CD4-positive, alpha-beta T cell treated with Interferon alpha-2 for 1 hour (primary cell): ENCODE measurements at places on chromosomes 12 and 14.

GRCh38 chr12:117098361-117099217, 627 bp downstream of the TESC start:
- no peak for DNase-seq

DNA sequence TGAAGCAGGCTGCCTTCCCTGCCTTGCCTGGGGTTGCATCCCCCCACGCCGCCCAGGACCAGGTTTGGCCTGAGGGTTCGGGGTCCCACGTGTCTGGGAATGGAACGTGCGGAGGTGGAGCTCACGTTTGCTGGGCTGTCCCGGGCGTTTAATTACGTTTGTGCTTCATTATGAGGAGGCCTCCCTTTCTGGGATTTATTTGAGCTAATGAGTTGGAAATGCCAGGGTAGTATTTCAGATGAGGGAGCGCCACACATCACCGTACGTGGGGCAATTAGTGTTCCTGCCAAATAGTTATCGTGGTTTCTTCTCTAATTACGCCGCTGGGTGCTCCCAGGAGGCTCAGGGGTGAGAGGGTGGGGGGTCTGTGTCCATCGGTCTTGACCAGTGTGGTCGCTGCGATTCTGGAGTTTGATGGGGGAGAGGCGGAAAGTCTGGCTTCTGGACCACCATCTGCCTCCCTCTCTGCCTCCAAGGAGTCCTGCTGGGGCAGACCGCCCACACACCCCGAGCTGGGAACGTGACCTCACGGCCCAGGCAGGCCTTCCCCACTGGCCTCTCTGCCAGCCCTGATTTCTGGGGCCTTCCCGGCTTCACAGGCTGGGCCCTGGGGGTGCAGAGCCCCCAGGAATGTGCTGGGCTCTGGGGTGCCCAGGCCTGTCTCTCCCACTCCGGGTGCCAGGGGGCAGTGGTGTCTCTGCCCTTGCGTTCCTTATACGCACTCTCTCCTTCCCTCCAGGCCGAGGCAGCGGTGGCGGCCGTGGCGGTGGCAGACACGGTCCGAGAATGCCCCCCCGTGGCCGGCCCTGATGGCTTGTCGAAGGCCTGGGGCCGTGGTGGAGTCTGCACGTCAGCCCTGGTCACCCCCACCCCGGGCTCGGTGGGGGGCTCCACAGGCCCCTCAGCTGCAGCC, 18.9 kb downstream of the KIF26A start:
- DNase-seq, result no peak

GRCh38 chr12:42568952-42569915, 20.3 kb downstream of the PRICKLE1 start:
- no peak for DNase-seq

GRCh38 chr12:95790917-95791849, 619 bp upstream of the NTN4 start:
- DNase-seq, result no peak

- no peak for DNase-seq
Observed at GRCh38 chr14:31927348-31927832, 149.7 kb upstream of the ARHGAP5 start.

DNA sequence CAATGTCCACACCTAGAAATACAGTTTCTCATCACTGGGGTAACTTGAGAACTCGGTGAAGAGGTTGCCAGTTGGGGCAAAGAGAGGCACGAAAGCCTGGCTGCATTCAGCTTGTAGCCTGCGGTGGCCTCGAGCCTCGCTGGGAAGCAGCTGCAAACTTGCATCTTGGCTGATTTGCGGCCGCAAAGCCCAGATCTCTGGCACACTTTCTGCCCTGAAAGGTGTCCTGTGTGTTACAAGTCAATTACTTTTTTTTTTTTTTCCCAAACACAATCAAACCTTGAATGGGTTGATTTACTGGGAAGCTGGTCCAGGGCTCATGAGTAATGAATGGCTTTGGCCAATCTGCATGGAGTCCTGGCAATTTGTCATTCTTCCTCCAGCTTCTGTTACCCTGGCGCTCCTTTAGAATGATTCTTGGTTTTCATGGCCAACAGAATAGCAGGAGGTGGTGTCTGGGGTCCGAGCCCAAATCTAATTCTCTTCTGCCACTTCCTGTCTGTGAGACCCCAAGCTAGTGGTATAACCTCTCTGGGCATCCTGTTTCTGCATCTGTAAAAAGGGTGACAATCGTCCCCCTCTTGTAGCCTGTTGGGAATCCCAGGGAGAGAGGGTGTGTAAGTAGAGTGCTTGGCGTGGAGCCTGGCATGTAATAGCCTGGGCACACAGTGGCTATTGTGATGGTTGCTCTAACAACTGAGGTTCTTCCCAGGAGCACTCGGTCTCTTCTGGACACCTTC, 6.7 kb downstream of the BCL7A start:
- no peak for DNase-seq

DNA sequence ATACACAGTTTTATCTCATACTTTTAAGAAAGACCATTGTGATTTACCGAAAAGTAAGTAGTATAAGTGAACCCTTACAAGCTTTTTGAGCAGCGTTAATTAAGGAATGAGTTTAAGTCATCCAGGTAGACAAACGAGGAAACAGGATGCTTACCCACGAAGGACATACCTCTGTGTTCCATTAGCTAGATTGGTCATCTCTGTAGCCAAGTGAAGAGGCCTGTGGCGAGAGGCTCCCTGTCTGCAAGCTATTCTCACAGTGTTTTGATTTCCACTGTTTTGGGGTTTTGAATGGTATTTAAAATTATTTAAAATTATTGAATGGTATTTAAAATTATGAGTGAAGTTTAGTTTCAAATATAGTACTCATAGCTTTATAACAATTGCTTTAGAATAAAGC, 342.1 kb upstream of the RGS6 start:
- DNase-seq, result no peak

- no peak for DNase-seq
Observed at GRCh38 chr12:89451841-89452251, 72.8 kb downstream of the GALNT4 start.

DNA sequence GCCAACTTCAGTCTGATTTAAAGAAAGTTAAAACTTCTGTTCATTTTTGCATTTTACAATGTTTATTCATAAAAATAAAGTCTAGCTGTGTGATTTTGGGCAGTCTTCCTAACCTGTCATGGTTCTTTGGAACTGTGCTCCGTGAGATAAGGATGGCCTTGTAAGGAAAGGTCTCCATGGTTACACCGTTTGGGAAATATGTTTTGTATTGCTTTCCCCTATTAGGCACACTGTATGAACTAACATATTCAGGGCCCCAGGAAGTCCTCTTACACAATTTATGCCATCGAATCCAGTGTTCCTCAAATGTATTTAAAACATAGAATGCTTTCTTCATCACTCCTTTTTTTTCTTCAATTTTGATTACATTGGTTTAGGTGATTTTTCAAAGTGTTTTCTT, 54.5 kb downstream of the APAF1 start:
- DNase-seq, result no peak

- DNase-seq, result no peak
Observed at GRCh38 chr12:34119366-34119765, 97.1 kb downstream of the ALG10 start.
